ENCODE measurements at places on chromosomes 4 and X. TPM values are rescaled to one million over a fixed set of nuclear protein-coding genes. Genes with fewer than 3 reads are reported as not detected.

NEIL3 gene
- total RNA-seq, result 0.71 TPM

MAGEA1 gene
- total RNA-seq, result not detected

INTS6L gene
- total RNA-seq, result 8.9 TPM

TBC1D19 gene
- total RNA-seq, result 7.7 TPM

DNA sequence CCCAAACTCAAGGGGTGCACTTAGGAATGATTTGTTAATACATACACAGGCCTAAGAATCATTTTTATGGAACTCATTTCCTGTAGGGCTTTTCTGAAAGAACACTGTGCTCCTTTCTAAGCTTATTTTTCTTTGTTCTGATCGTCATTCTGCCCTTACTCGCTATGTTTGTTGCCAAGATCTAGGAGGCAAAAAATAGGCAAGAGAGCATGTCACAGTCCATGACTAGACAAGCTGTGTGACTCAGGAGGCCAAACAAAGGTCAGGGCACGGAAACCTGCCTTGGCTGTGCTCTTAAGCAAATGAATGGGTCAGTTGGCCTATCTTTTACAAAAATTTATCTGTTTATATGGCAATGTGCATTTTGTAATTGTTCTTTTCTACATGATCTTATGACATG, 42.5 kb upstream of the C1GALT1C1 start:
- peak; percentile 28 for DNase-seq

DNA sequence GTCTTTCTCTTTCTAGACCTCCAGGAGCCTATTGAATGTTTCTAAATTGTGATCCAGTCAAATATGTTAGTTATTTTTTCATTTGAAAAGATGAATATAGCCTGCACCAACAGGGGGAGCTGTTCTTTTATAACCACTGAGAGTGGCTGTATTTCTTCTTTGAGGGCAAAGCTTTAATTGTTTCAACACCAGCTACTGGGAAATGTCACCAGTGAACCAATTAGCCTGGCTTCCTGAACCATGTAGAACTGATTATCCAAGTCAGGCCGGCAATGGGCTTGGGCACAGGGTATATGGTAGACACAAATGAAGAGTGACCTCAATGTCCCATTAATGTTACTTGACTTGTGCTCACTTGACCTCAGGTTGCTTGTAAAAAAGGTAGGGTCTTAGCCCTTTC, 4.8 kb upstream of the DAPP1 start:
- no peak for DNase-seq

GRCh38 chr4:52883183-52883621, 21.1 kb downstream of the RASL11B start:
- DNase-seq, result no peak

DNA sequence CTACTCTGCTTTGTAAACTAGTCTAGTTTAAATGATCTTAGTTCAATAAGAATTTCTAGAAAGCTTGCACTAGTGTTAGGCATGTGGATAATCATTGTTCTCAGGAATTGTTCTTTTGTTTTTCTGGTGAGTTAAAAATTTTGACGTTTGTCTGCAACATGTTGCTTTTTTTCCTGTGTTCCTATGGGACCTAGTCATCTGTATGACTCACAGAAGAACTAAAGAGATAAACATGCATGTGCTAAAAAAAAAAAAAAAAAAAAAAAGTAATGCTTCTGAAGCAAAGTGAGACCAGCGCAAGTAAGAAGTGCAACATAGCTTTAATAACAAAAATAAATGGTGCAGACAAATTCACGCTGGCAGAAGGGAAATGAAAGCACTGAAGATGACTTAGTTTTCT, 471.2 kb downstream of the IQCM start:
- no peak for DNase-seq

DNA sequence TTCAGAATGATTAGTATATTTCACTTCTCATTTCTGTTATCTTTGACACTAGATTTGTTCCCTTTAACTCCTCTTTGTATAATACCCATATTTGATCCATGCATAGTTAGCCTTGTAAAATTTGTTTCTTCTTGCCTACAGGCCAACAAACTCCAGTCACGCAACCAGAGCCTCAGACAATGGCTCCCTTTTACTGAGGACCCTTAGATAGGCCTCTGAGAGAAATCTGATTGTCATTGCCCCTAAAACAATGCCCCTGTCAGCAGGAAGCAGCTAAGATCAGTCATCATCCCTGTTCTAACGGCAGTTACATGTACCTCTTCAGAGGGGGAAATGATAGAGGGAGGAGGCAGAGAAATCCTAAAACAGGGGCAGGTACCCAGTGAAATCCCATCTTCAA, 190.6 kb upstream of the TENT5D start:
- no peak for DNase-seq

DNA sequence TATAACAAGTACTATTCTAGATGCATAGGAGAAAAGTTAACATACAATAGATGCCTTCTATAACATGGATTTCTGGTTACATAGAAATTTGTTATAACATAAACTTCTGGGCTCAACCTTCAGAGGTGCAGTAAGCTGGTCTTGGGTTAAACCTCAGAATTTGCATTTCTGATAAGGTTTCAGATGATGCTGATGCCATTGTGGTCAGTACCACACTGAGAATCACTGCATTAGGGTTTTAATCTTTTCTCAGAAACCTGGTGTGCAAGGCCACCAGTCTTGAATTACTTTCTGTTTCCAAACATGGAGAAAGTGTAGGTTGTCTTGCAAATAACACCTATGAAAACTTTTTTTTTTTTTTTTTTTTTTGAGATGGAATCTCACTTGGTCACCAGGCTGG, 146.2 kb downstream of the SPOCK3 start:
- no peak for DNase-seq
